Activated T-helper 17 cell treated with anti-CD3 and anti-CD28 coated beads, Interleukin-2, amount 50 U/mL, for 72 hours (primary cell): ENCODE measurements at places on chromosomes 4 and X. TPM values are rescaled to one million over a fixed set of nuclear protein-coding genes. Genes with fewer than 3 reads are reported as not detected.

LIMCH1 gene
- total RNA-seq, result not detected

DNA sequence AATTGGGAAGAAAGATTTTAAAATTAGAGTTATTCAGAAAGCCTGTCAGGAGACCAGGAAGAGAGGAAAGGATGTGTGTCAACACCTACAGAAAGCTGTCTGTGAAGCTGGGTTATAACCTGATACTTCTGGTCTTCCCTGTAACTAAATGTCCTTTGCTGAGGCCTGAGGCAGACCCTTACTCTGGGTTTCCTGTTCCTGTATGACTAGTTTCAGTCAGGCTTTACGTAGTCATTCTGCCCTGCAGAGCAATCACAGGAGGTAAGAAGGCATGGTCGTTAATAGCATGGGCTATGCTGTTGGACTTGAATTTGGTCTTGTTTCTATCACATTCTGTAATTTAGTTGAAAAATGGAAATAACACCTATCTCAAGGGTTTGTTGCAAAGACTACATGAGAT is 110.5 kb upstream of the IGFBP7 start:
- ATAC-seq, result no peak

DNA sequence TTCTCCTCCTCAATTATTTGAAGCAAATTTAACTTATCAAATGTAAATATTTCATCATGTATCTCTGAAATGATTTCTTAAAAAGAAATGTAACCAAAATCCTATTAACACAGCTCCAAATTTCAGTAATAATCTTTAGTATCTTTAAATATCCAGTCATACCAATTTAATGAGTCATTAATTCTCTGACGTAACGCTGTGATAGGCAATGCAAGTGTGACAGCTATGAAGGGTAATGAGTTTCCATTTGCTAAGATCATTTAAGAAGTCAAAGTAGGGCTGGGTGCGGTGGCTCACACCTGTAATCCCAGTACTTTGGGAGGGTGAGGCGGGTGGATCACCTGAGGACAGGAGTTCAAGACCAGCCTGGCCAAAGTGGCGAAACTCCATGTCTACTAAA is 15.6 kb downstream of the RPS3A start:
- no peak for ATAC-seq

DNA sequence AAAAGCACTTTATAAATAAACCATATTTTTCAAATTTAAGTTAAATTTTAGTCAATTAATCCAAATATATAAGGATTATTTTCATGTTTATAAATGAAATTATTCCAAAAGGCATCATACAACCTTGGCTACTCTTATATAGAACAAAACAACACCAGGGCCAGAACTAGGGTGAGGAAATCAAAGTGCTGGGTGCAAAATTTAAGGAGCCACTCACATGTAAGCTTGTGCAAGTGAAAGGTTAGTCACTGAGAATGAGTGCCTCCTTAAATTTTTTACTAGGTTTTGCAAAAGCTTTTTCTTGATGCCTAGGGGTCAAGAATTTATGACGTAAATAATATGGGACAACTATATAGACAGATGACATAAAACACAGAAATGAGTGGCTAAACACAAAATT is 83.4 kb upstream of the COX18 start:
- no peak for ATAC-seq

DNA sequence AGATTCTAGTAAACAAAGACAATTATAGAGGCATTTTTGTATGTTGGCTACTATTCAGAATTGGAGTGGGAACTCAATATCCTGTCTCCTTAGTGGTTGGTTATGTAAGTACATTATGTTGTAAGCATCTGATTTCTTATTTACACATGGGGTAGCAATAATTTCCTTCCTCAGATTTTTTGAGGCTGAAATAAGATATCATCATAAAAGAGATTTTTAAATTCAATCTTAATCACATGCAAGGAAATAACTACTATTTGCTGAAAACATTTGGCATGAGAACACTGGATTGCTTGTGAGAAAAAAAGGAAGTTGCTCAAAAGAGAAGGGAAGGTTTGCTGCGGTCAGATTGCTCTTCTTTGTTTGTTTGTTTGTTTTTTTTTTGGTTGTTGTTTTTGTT is 437.7 kb upstream of the HS3ST1 start:
- ATAC-seq, result no peak

- no peak for ATAC-seq
Observed at GRCh38 chr4:145589916-145590702, 29.1 kb upstream of the MMAA start.
